ENCODE measurements at places on chromosomes 16 and 17.
A peak's percentile ranks its signal among the peaks of the same experiment; 100 is the strongest.

DNA sequence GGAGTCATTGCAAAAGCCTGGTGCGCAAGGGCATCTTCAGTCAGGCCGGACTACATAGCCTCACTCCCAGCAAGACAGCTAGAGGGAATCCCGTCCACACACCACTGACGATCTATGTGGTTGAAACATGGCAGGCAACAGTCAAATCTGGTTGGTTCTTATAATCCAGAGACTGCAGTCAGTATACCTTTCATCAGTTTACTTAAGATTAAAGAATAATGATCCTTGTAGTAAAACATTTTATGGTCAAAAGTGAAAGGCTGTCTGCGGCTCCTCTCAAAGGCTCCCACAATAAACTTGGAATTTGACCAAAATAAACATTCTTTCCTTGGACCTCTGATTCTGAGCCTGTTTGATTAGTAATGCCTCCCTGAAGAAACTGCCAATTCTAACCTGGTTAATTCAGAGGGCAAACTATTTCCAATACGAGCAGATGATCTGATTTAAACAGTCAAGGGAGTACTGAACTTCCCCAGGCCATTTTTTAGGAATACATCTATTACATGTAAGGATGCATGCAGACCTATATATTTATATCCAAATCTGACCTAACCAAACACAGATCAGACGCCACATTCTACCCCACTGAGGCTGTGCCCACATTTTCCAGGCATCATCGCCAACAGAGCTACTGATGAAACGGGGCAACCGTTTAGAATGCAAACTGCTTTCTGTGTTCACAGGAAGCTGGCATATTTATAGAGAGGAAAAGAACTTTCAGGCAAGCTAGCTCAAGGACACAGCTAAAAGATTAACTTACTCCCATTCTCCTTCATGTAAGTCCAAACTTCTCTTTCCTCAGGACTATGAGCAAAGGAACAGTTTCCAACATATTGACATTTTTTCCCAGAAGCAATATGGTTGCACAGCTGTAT lies 15.3 kb upstream of the TXNDC11 start:
- no peak for DNase-seq

DNA sequence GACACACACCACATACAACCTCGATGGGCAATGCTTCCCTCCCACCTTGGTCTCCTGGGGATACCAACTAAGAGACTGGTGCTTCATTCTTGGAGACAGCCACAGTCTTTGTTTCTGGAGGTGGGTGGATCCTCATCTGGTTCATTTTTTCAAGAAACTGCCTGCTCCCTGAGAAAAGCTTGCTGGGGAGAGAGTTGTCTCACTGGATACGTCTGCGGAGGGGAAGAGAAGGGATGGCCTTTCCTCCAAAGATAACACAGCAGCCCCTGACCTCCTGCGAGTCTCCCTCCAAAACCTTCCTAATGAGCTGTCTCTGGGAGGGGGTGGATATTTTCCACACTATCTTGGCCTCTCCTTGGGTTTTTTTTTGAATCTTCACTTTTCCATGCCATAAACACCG lies 221.2 kb downstream of the SOX9 start:
- DNase-seq: no peak

DNA sequence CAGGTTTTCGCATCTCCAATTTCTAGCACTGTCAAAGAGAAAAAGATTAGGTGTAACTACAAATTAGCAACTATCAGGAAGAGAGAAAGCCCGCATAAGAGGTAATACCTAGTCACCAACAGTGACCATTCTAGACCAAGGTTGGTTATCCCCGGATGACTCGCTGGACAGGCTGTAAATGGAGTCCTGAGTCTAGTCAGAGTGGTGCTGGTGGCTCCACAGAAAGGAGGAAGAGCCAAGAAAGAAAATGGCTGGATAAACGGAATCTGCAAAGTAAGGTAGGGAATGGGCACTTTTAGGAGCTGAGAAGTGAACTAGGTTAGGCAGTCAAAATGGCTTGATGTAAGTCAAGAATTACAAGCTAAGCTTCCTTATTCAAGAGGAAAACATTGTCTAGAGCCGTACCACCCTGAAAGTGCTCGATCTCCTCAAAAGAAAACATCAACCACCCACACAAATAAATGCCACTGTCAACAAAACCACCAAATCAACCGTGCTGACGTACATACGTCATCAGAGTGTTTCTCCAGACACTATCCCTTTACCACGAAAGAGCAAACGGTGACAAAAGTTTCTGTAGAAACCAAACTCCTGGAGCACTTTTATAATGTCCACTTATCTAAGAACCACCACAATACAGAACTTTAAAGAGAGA lies 2.2 kb downstream of the GSPT1 start:
- no peak for DNase-seq

DNA sequence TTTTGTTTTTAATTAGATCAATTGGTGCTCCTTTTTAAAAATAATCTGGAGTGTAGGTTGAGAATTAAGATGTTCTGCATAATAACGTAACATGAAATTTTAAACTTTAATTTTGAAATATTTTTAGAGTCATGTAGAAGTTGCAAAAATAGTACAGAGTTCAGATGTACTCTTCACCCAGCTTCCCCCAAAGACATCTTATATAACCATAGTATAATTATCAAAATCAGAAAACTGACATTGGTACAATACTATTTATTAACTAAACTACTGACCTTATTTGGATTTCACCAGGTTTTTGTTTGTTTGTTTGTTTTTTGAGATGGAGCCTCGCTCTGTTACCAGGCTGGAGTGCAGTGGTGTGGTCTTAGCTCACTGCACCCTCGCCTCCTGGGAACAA lies 76.9 kb downstream of the PPM1E start:
- DNase-seq: no peak

DNA sequence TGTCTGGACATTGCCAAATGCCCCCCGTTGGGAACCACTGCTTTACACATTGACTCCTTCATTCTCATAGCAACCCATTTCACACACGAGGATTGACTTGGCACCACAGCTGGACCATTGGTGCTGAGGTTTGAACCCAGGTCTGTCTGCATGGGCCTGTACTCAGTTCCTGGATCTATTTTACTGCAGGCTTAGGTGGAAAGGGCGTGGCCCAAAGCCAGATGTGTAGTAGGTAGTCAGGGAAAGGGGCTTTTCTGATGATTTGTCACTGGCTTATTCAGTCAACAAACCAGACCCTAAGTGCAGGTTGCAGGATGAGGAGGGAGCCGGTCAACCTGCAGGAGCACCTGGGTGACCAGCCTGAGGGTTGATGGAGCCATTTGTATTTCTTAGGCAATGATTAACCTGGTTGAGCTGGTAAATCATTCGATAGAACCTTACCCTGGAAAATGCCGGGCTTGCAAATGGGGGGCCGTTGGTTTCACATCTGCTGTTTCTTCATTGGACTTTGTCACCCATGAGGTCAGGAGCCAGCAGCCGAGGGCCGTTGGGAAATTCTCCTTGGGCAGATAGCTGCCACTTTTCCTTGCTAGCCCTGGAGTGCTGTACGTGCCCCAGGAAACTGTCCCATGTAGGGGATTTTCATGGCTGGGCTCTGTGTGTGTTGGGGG lies 104.4 kb downstream of the CMIP start:
- DNase-seq: no peak

- DNase-seq: peak; percentile 9
These were observed 6.2 kb downstream of the PHOSPHO1 start for GRCh38 chr17:49224198-49224996.

- DNase-seq: no peak
These were observed 12.3 kb downstream of the TLE7 start for GRCh38 chr16:71429581-71429980.

DNA sequence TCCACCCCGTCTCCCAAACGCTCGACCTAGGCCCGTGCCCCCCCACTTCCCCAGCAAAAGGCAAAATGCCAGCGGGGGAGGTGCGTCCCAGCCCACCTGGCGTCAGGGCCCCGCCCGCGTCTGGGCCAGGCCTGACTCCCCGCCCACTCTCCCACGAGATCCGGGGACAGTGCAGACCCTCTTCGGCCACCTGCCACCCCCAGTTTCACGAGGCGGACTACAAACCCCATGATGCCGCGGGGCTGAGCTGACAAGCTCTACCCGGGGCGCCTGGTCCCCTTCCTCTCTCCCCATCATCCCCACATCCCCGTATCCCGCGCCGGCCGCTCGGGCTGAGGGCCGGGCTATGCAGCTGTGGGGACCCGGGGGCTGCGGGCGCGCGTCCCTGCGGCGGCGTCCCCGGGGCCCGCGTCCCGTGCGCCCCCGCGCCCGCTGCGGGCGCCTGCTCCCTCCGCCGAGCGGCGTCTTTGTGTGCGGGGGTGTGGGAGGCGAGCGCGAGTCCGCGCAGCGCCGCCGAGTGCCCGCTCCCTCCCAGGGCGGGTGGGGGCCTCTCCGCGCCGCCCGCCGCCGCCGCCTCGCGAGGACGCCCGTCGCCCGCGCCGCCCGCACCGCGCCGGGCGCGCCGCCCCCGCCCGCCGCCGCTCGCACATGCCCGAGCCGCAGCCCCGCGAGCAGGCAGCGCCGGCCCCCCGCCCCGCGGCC lies at the start of gene ANKRD13B:
Gene ANKRD13B (plus strand): TSS at position 283 of the 702 bp plus-strand sequence. CDS start 490 bp downstream, outside the sequence.
- peak; percentile 72 for DNase-seq

DNA sequence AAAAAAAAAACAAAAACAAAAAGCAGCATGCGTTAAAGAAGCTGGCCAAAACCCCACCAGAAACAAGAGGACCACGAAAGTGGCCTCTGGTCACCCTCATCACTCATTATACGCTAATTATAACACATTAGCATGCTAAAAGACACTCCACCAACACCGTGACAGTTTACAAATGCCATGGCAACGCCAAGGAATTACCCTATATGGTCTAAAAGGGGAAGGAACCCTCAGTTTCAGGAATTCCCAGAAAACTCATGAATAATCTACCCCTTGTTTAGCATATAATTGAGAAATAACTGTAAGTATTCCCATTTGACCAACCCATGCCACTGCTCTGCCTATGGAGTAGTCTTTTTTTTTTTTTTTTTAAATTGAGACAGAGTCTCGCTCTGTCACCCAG lies 77.6 kb downstream of the EMP2 start:
- no peak for DNase-seq

DNA sequence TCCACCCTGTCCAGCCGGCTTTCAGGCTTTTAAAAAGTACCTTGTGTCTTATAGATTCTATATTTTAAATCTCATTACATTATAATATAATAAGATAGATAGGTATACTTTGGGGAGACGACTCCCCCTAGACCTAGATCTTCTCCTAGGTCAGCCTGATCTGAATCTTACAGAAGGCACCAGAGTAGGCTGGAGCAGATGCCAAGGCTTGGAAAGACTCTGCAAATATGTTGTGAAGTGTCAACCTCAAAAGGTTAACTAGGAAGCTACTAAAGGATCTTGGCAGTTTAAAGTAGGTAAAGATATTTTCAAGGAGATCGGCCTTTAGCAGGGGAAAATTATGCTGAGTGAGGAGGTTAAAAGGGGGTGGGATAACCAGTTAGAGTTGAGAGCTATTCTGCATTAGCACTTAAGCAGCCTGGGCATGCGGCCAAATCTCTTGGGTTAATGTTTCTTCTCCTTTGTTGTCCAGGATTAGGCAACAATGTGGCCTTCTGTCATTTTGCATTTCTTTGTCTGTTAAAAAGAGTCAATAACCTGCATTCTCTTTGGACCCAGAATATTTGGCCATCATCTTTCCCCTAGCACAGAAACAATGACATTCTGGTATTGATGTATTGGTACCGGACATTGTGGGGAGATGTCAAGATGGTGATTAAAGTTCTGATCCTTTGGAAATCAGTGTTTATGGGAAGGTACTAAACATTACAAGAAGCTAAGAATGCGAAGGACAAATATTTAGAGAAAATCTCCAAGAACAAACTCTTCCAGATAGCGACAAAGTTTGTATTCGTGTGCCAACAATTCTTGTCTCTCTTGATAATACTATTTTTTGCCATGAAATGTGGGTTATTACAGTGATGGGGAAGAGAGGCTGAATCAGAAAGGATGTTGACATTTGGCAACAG lies 51.2 kb upstream of the DHX40 start:
- peak; percentile 31 for DNase-seq

DNA sequence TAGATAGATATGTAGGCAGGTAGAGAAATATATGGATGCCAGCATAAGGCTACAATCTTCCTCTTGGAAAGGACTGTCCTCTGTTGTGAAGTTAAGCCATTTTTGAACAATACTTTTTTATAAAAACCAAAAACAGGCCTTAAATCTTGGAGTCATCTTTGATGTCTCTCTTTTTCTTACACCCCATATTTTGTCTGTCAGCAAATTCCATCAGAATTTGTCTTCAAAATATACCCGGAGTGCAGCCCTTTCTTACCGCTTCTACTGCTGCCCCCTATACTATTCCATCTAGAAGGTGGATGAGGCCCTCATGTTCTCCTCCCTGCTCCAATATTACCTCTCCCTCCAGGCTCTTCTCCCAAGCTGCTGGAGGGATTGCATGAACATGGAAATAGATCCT lies 326.5 kb downstream of the HAPSTR1 start:
- DNase-seq: no peak

DNA sequence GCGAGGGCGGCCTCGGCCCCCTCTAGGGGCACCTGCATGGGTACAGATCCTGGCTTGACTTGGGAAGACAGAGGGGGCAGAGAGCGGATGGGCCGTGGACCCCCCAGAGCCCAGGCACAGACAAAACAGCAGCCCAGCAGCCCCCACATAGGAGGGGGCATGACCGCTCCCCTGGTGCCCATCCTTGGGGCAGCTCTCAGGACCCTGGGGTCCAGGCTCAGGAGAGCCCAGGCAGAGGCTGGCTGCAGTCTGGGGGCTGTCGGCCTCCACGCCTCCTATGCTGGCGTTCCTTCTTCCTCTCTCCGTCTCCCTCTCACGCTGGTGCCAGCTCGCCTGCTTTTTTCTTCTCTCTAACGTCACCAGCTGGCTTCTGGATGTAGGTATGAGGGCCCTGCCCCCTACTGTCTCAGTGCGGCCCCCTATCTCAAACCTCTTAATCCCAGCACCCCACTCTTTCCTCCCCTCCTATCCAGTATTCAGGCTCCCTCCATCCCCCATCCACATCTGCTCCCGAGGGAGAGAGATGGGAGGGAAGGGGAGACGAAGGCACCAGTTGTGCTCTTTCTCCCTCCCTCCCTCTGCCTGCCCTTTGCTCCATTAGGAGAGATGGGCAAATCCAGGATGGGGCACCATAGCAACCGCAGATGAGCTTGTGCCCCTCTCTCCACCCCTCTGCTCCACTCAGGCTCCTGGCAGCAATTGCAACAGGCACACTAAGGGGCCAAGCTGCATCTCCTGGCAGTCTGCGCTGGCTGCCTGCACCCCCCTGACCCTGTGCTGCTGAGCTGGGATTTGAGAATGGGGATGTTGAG lies at the start of gene GPR179:
Gene GPR179 (minus strand): TSS at position 349 of the 812 bp plus-strand sequence. CDS start 167 bp downstream, at position 182.
- no peak for DNase-seq

DNA sequence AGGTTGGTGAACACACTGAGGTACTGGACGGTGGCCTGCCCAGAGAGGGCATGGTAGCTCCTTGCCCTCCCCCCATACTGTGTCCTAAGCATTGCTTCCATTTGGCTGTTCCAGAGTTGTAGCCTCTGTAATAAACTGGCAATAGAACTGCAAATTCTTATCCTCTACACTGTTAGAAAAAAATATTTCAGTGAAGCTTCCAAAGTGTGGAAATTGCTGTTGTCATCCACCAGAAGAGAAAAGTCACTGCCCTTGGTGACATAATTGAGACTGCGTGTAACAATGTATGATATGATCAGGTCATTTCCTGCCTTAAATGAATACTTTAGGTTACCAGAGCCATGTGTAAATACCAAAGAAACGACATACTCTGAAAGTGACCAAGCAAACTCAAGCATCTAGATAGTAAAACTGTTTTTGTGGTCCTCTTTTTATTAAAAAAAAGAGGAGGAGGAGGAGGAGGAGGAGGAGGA lies 65.9 kb downstream of the CEP95 start:
- DNase-seq: no peak

Measured in NCI-H1930 (cell line).